Activated T-helper 1 cell treated with anti-CD3 and anti-CD28 coated beads, Interleukin-12 subunit alpha, Interleukin-12 subunit beta, Interleukin-2, Interleukin-4 antibody, amounts not matched to agents 30 ng/mL and 10 ng/mL and 1 ng/mL, durations not matched to agents 14 hours and 24 hours and 36 hours (primary cell): ENCODE measurements at places on chromosomes 1 and 21. TPM values are rescaled to one million over a fixed set of nuclear protein-coding genes. Genes with fewer than 3 reads are reported as not detected.

DNA sequence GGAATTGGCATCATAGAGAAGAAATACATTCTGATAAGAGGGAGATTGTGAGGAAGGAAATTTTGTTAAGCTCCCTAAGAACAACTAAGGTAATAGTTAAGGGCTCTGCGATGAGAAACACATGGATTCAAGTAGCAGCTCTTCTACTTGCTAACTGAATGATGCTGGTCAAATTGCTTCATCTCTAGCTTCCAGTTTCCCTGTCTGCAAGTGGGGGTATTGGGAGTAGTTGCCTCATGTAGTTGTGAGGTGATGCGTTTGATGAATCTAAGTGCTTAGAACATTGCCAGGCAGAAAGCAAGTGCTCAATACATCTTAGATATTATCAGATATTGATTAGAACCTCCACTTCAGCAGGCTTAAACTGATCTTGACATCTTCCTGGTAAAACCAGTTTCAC, 84.8 kb downstream of the CD58 start:
- DNase-seq: no peak

DNA sequence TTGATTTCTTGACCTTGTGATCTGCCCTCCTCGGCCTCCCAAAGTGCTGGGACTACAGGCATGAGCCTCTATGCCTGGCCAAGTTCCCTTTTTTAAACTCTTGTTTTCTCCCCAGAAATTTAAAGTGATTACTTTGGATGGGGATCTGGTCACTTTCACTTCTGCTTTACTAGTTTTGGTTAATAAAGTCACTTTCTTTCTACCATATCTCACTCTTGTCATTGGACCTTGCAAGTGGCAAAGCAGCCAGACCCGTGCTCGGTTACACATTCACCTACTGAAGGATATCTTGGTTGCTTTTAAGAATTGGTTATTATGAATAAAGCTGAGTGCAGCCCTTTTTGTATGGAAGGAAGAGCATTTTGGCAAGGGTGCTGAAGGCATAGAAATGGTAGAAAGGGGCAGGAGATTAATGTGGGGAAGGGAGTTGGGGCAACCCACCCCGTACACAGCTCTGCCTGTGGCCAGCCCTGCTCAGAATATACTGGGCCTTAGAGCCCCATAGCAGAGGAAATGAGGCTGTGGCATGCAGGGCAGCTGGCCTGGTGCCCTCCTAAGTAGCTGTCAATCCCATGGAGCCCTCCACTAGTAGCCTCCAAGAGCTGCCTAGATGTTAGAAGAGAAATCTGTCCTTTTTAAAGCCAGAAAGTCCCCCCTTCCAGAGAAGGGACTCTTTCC, 40.7 kb downstream of the CD2 start:
- no peak for DNase-seq

DNA sequence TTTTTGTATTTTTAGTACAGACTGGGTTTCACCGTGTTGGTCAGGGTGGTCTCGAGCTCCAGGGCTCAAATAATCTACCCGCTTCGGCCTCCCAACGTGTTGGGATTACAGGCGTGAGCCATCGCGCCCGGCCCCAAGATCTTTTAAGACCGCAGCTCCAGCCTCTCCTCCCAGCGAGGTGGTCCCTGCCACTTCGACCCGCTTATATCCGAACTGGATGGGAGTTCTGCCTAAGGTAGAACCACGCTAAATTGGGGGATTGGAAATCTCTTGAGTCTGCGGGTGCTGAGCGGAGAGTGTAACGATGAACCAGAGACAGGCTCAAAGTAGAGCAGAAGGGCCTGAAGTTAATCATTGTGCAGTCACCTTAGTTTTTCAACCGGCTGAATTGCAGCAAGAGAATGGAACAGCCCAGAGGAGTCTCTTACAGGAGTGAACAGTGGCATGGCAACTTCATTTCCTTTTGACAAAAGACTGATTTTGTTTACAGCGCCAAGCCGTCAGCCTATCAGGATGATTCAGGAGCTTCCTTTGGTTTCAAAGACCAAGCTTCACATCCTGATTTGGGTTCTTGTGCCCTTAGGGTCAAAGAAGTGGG, 726 bp upstream of the CYB5R1 start:
- DNase-seq: peak; percentile 12

GRCh38 chr1:110474444-110474843, 23.5 kb downstream of the PROK1 start:
- no peak for DNase-seq

DNA sequence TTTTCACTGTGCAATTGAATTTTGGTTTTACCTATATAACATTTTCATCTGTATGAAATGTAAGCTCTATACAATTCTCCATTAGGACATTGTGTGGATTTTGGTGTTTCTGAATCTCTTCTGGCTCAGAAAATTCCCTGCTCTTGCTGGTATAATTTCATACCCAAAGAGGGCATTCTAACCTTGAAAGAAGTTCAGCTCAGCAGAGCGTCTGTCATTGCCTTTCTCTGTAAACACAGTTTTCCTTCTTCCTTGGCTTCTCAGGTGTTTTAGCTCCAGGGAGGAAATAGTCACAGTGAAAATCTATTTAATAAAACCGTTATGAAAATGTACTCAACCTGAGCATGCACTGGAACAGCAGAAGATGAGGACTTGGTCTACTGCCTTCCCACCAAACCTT, 16.0 kb downstream of the DISC1 start:
- no peak for DNase-seq

GRCh38 chr1:115666702-115667101, 24.9 kb downstream of the VANGL1 start:
- DNase-seq: no peak

DNA sequence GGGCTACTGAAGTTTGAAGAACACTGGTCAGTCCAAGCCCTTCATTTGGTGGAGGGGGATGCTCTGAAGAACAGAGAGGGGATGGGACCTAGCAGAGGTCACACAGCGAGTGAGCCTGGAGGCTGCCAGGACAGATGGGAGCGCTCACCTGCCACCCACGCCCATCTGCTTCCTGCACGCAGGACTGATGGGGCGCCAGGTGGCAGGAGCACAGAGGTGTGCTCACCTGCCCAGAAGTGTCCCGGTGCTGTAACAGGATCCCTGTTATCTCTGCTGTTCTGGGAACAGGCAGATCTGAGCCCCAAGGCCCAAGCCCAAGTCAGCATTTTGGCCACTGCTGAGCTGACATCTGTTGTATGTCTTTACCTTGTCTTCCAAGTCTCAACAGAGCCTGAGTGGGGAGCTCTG, 40.5 kb downstream of the EPHB2 start:
- no peak for DNase-seq

DNA sequence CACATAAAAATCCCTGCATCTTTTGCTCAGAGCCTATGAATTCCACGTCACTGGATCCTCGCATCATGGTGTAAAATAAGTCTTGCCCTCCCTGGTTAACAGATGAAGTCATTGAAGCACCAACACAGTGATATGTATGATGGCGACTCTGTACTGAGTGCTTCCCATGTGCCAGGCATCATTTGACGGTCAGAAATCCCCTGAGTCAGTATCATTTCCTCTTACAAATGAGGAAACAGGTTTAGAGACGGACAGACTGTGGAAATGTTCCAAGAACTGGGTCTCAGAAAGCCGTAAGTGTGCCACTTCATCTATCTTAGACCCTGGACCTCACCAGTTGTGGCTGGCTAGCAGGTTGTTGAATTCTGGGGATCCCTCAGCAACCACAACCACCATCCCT, 5.1 kb upstream of the OLFML2B start:
- no peak for DNase-seq

DNA sequence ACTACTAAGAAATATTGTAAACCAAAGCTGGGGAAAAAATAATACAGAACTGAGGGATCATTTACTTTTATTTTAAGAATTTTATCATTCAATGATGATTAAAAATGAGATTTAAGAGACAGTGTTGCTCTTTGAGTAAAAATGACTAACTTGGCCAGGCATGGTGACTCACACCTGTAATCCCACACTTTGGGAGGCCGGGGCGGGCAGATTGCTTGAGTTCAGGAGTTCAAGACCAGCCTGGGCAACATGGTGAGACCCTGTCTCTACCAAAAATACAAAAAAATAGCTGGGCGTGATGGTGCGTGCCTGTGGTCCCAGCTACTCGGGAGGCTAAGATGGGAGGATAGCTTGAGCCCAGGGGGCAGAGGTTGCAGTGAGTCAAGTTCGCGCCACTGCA, 21.8 kb upstream of the PLEKHO1 start:
- DNase-seq: no peak

DNA sequence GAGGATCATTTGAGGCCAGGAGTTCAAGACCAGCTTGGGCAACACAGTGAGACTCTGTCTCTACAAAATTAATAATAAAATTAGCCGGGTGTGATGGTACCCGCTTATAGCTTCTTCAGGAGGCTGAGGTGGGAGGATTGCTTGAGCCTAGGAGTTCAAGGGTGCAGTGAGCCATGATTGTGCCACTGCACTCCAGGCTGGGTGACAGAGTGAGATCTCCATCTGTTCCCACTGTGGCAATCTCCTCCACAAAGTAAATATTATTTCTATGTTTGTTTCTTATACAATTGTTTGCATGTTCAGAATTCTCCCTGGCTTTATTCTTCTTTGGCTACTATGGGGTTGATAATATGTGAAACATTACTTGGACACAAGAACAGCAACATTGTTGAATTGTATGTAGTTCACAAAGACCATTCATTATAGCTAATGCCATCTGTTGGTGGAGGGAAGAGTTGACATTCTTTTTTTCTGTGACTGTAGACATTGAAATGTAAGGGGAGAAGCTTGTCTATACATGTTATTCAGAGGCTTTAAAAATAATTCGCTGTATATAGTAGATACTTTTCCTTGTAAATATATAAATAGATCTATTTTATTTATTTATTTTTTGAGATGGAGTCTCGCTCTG, 47.8 kb upstream of the SRSF10 start:
- no peak for DNase-seq

DNA sequence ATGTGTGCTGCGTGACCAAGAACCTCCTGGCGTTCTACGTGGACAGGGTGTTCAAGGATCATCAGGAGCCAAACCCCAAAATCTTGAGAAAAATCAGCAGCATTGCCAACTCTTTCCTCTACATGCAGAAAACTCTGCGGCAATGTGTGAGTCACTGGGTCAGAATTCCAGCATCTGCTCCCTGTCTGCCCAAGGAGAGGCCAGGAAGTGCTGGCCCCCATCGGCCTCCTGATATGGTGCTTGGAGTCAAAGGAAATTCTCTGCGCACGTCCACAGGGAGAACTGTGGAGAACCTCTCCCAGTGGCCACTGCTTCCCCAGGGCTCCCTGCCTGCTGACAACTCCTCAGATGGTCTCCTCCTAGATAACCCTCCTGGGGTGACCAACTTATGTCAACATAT, 25.6 kb upstream of the IL20 start:
- DNase-seq: no peak

GRCh38 chr1:204292740-204293139, 67.0 kb downstream of the PLEKHA6 start:
- no peak for DNase-seq

DNA sequence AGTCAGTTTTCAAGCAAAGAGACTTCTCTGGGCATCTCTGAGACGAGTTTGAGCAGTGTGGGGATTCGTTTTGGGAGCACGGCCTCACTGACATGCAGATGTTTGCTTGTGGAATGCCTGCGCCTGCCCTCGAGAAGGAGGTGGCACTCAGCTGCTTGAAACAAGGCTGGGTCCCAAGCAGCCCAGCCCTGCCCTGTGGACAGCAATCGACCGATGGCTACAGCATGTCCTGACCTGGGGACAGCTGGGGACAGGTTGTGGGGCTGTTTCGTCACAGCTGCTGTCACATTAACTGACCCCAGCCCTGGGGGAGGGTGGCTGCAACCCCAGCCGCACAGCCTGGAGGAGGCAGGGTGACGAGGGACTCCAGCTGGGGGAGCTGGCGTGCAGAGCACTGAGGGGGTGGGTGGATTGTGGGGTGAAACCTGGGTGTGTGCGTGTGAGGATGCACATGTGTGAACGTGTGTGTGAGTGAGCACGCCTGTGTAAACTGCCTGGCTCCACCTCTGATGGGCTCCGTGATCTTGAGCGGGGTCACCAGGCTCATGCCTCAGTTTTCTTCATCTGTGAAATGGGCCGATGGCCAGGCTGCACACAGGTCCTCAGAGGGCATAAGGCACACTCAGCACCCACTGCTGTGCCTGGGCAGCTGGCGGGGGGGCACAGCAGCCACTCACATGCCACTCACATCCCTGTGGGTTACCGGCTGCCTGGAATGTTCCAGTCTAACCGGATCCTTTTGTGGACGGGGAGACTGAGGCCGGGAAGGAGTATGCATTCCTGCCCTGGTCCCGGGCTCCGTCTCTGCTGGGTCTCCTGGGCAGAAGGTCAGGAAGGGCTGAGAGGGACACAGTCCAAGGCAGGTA, 49.3 kb downstream of the COL18A1 start:
- no peak for DNase-seq

DNA sequence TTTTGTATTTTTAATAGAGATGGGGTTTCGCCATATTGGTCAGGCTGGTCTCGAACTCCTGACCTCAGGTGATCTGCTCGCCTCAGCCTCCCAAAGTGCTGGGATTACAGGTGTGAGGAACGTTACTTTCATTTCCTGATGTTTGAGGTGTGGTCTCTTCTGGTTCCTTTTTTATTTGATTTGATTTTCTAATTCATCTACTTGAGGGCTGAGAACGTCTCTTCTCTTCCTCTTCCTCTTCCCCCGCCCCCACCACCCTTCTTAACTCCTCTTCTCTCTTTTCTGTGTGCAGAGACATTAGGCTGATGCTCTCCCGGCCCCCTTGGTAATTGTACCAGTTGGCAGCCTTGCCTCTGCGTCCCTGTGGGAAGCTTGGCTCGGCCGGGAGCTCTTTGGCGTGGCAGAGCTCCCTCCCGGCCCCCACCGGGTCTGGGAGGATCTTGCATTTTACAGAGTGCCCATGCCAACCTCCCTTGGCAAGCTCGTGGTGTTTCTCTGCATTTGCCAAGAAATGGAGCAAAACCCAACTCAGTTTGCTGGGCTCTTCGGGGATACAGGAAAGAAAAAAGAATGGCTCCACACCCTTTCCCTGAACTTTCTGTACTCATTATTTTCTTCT, 19.9 kb downstream of the CRYAA start:
- no peak for DNase-seq

DNA sequence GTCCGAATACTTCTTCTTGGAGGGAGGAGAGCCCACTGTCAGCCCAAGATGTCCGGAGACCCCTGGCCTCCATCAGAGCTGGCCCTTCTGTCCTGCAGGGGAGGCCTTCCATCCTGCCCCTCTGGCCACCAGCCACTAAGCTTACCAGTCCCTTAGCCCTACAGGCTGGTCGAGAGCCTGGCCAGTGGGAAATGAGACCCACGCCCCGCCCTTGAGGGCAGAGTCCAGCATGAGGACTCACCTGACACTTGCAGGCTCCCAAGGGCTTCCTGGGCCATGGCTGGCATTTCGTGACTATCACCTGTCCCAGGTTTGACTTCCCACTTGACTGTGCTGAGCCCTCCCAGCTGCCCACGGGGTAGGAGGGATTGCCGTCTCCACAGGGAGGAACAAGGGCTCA, 361.8 kb upstream of the VAMP3 start:
- DNase-seq: no peak

The NGF gene
- not detected in 2 replicates for total RNA-seq

The RNU1-2 gene
- 2,178 and 3,041 TPM in 2 replicates for total RNA-seq

The PHGDH gene
- total RNA-seq: 46.7 and 49.3 TPM in 2 replicates
